ENCODE measurements at places on chromosomes 13 and 19.

DNA sequence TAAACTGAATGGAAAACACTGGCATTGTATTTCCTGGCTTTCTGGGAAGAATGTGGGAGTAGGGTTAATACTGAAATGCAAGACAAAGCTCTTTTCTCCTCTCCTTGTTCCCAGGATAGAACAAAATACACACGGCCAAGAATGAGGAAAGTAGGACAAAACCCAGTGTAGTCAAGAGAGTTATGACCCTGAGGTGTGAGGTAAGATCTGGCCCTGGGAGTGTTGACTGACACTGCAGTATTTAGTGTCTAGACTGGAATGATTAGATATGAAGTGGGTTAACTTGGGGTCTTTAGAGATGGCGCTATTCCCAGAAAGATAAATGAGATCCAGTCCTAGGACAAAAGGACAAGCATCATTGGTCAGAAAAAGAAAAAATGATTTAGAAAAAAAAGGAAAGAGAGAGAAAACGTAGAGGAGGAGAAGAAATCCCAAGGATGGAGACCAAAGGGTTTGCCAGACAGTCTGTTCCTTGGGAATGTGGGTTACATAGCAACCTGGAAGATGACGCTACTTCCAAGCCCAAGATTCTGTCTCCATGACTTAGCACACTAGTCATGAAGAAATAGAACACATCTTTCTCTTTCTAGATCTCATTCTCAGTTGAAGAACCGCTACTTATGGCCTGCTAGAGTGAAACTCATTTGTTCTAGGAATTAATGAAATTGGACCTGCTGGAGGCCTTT, 543.6 kb upstream of the GPC6 start:
- no peak for DNase-seq

DNA sequence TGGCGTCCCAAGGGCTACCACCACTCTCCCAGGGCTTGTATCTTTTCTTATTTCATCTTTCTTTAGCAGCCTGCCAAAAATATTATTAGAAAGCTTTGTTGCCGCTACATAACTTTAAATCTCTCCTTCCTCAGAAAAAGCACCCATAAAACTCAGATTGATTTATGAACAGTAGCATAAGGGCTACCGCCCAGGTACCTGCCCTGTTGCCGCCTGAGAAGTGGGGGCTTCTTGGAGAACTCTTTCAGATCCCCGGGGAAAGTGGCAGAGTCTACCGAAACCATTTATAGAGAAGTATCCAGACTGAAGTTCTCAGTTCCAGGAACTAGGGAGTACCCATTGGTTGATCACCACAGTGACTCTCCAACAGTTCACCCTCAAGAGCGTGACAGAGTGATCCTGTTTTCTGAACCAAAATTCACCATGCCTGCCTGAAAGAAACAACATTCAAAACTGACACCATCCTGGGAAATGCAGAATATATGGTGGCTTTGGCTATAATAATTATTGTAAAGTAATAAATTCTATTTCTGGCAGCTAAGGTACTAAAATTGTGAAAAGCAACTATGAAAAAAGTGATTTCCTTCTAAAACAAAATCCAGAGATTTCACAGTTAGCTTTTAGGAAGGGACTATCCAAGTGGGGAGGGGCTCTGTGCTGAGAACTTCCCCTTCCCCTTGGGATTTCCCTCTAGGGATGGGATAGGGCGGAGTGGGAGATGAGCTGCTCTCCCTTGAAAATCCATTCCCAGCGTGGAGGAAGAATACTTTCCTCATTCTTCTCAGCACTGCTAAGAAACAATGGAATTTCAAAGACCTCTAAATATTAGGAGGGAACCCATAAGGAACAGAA, 877 bp upstream of the N4BP2L1 start:
- no peak for DNase-seq

GRCh38 chr19:56603829-56604228, 8.7 kb downstream of the ZNF71 start:
- DNase-seq = no peak

- DNase-seq = no peak
Measured at GRCh38 chr19:14614099-14614412, 31.2 kb downstream of the CLEC17A start.

- no peak for DNase-seq
Measured at GRCh38 chr19:43439032-43439708, 24.5 kb downstream of the TEX101 start.

Measured in KG1 (cell line).